ENCODE measurements at places on chromosomes 4 and X.

- DNase-seq, result no peak
Measured at GRCh38 chr4:40719008-40719623, 30.6 kb upstream of the NSUN7 start.

DNA sequence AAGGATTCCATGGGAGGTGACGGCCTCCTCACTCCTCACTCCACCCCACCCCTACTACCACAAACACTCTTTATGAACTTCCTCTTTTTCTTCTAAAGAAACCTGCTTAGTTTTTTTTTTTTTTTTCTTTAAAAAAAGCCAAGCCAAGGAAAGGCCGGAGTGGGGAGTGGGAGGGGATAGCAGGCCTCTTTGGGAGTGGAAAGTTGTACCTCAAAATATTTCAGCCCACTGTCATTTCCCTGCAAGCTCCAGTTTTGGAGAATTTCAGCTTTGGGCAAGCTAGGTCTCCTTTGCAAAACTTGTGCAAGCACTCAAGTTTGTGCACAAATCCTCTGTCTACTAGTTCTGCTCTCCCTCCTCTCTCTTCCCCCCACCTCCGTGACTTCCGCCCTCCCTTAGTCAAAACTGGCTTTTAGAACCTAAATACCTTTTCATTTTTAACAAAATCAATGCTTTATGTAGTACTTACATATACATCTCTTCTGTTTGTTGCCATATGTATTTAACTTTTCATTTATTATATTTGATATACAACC lies 512 bp upstream of the ANTXR2 start:
- DNase-seq, result no peak

GRCh38 chr4:177225605-177226004 lies 84.1 kb upstream of the NEIL3 start:
- no peak for DNase-seq

DNA sequence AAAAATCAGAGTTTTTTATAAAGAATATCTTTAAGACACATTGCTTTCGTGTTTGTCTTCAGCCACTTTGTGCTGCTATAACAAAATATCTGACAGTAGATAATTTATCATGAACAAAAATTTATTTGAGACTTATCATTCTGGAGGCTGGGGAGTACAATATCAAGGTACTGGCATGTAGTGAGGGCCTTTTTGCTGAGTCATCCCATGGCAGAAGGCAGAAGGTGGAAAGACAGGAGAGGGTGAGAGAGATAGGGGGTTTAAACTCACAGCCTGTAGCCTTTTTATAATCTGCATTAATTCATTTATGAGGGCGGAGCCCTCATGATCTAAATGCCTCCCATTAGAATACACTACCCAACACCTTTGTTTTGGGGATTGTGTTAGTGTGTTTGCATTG lies 431.2 kb upstream of the FAM47C start:
- no peak for DNase-seq

GRCh38 chrX:38335382-38335781 lies 8.1 kb upstream of the RPGR start:
- DNase-seq, result no peak

GRCh38 chrX:109739625-109740432 lies 6.8 kb upstream of the ACSL4 start:
- no peak for DNase-seq

DNA sequence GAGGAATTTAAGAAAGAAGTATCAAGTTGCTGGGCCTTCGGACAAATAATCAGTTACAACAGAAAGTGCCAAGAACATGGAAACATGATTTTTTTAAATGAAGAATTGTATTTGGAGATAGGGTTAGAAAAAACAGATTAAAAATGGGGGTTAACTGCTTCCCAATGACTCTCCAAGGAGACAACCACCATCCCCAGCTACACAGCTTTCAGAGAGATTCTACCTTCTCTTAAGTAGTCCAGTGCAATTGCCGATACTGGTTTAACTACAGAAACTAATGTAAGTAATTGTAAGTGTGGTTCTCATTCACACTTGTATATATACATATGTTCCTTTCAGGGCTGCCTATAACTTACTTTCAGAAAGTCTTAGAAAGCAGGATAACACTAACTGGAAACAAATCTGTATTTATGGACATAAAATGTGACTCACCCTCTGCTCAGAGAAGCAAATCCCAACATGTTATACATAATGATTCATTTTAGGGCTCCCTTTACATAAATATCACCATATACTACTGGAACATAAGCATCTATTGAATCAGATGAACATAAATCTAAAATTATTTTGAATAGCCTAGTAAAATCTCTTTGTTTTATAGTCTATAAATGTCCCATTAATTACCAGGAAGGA lies 248.9 kb upstream of the UGT8 start:
- no peak for DNase-seq

GRCh38 chr4:16082426-16083240 lies 1.2 kb downstream of the PROM1 start:
- DNase-seq, result peak; percentile 66

GRCh38 chr4:60812811-60813210 lies 387.3 kb upstream of the ADGRL3 start:
- DNase-seq, result no peak

DNA sequence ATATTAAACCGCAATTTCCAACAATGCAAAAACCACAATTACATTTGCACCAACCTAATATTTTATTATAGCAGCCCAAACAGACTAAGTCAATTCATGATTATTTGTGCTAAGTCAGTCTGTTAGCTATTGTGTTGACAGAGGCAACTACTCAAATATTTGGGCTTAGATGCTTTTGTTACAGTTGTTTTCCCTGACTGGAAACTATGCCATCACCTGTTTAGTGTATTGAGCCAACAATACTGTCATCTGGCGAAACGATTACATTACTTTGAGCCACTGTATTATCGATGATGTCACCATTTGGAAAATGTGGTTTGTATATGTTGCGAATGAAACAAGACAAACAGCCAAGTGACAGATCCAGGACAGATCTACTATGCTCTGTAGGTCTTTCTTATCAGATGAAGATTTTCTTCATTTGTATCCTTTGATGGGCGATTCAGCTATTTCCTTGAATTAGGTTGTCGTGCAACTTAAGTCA lies 38.7 kb upstream of the INTS6L start:
- DNase-seq, result no peak

DNA sequence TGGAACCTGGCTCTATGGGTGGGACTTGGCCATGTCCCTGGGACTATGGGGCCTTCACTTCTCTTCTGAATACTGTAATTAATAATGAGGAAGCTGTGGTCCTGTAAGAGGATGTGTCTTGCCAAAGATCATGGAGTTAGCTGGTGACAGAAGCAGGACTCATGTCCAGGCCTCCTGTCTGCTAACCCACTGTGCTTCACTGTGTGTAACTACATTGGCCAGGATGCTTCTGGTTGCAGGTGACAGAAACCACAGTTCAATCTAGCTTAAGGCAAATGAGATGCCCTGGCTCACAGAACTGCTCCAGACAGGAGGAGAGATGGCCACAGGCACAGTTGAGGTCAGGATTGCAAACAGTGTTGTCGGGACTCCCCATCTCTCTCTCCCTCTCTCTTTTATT lies 3.1 kb downstream of the MTMR1 start:
- no peak for DNase-seq

GRCh38 chr4:531721-532565 lies 32.9 kb downstream of the PIGG start:
- DNase-seq, result no peak

GRCh38 chrX:153981231-153981630 lies 8.7 kb downstream of the TMEM187 start:
- DNase-seq, result no peak

- no peak for DNase-seq
Measured at GRCh38 chrX:84830836-84831235, 172.8 kb upstream of the APOOL start.

DNA sequence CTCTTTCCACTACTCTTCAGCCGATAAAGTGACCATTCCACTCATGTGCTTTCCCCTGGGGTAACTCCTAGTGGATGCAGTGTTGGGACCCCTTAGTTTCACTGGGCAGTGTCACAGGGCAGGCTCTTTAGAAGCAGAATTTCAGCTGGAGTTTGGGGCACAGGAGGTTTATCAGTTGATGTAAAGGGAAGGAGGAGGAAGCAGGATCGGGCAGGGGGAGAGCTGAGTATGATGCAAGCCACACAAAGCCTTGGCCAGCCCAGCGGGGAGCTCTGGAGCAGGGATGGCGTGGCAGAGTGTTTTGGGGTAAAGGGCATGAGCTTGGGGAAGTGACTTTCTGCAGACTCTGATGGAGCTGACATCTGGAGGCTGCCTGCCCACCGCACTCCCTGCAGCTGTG lies 19.3 kb downstream of the WDR13 start:
- no peak for DNase-seq

DNA sequence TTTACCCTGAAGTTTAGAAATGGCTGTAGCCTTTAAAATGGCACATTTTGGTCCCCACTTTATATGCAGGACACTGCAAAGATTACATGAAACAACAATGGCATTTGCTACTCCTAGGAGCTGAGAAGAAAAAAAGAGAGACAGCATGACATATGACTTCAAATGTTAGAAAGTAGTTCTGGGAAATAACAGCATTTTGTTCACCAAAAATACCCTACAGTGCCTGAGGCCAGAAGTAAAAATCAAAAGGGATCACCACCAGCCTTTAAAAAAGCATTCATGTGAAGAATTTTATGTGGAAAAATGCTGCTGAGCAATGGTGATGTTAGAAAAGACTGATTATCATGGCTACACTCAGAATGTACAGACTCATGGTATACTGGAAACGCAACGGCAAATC lies 110.0 kb downstream of the DTHD1 start:
- DNase-seq, result no peak

DNA sequence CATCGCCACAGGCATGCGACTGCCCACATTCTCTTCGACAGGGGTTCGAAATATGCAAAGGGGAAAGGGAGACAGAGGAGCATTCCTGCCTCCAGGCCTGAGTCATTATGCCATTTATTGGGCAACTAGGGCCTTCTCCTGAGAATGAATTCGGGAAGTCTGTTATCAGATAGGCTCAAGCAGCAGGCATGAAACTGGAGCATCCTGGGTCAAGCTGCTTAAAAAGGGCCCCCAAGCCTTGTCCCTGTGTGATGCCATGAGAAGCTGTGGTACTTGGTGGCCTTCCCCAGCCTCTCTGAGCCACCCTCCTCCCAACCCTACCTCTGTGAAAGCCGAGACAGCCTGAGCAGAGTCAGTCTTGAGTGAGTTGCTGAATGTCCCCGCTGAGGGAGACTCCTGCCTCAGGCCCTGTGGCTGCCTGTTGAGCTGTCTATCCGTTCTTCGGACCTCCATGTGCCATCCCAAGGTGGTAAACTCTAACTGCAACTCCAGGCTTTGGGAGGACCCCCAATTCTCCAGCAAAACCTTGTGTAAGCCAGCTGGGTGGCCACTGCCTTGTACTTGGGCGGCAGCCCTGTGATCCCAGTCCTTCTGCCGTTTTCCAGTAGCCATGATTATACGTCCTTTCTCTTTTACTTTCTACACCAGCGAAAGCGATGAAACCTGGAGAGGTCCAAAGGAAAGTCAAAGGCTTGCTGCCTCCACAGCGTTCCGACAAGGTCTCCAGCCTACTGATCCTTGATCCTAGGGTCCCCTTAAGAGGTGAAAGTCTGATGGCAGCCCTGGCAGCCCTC lies 37.7 kb downstream of the NBDY start:
- no peak for DNase-seq

- DNase-seq, result no peak
Measured at GRCh38 chrX:40012039-40012867, 85.5 kb downstream of the BCOR start.

- no peak for DNase-seq
Measured at GRCh38 chrX:2224161-2224560, 276.6 kb downstream of the DHRSX start.

DNA sequence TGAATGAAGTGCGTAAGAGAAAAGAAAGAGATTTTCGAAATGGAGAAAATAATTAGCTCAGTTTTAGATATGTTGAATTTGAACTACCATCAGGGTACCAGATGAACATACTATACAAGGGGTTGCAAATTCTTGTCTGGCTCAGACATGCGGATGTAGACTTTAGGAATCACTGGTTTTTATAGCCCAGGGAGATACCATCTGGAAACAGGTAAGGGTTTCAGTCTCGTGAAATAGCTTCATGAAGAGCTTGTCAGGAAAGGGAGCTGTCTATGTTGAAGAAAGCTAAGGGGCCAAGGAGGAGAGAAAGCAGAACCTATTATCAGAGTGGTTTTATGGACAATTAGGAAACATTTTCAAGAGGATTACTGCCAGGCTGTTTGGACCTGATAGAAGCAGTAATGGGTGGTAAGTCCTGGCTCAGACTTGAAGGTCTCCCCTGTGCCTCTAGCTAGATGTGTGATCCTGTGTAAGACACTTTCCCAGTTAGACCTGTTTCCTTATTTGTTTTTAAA lies 6.7 kb downstream of the RAB9A start:
- no peak for DNase-seq

DNA sequence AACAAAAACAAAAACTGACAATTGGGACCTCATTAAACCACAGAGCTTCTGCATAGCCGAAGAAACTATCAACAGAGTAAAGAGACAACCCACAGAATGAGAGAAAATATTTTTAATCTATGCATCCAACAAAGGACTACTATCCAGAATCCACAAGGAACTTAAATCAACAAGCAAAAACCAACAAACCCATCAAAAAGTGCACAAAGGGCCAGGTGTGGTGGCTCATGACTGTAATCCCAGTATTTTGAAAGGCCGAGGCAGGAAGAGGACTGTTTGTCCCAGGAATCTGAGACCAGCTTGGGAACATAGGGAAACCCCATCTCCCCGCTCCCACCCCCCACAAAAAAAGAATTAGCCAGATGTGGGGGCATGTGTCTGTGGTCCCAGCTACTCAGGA lies 10.7 kb downstream of the C4orf51 start:
- no peak for DNase-seq

DNA sequence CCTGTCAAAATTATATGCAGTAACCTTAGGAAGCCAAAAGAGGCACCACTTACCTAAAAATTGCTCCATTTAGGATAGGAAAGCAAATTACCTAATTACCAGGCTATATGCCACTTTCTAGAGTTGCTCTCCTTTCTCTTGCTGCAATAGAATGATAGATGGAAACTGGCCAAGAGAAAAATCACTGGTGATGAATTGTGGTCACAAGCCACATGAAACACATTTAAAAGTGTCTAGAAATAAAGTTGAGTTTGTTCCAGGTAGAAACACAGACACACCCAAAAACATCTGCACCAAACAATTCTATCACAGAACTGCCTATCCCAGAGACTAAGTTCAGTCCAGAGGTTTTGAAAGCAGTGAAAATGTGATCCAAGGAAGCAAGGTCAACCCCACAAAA lies 337.7 kb downstream of the PCDH19 start:
- DNase-seq, result no peak

DNA sequence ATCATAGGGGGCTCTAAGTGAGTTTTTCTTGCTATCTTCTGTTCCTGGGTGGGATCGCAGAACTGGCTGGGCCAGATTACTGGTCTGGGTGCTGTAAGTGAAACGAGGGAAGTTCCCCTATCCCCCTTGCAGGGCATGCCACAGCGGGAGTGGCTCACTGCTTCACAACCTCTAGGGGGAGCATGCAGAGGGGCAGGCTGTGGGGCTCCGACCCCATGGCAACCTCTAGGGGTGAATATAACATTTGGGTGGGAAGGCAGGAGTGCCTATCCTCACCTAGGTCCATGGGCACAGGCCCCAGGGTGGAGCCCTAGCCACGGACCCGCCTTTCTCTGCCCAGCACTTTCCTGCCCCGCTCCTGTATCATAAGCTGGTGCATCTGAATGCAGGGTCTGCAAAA lies 1.7 kb upstream of the RRAGB start:
- DNase-seq, result no peak

All from neural crest cell (in vitro differentiated cells).